ENCODE measurements at places on chromosomes 12 and 14. TPM values are rescaled to one million over a fixed set of nuclear protein-coding genes. Genes with fewer than 3 reads are reported as not detected.

VEZT gene
- polyA plus RNA-seq = 56.8 TPM

SALL2 gene
- 4.1 TPM for polyA plus RNA-seq

NRL gene
- polyA plus RNA-seq = 1.3 TPM

SRRM4 gene
- polyA plus RNA-seq = 0.23 TPM

GZMH gene
- 2.6 TPM for polyA plus RNA-seq

ADAMTS20 gene
- not detected for polyA plus RNA-seq

SDS gene
- polyA plus RNA-seq = 1.0 TPM

CPNE6 gene
- polyA plus RNA-seq = 0.03 TPM

LRIG3 gene
- 3.3 TPM for polyA plus RNA-seq

RAD51AP1 gene
- polyA plus RNA-seq = 2.2 TPM

AQP6 gene
- polyA plus RNA-seq = not detected

RNU4-1 gene
- not detected for polyA plus RNA-seq

All from aorta (tissue), 5 donors.